Hepatocyte (in vitro differentiated cells): ENCODE measurements at places on chromosomes 6 and 20. TPM values are rescaled to one million over a fixed set of nuclear protein-coding genes. Genes with fewer than 3 reads are reported as not detected.
A peak's percentile ranks its signal among the peaks of the same experiment; 100 is the strongest.

The COL12A1 gene
- total RNA-seq: 48.4 and 49.0 TPM in 2 replicates

DNA sequence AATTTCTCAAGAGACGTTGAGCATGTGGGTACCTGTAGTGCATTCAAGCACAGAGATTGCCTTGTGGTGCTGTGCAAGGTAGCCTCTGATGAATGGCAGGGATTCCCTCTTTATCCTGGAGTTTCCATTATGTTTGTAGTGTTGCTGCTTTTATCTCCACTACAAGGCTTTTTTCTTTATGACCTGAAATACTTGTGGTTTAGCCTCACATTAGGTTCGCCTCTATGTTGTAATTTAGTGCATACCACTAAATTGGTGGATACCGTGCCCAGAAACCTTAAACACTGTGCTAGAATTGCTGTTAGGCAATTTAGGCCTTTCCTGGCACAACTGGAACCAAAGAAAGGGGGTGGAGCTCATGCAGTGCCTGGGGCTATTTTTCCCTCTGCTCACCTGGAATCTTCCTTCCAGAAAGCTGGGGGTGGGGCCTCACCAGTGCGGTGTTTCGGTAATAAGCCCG lies 76.8 kb downstream of the NCOA7 start:
- no peak overlapping the region for H3K27ac ChIP-seq
- H3K4me3 ChIP-seq: no peak overlapping the region
- no peaks in the 10 kb centered on the region for H3K36me3 ChIP-seq

DNA sequence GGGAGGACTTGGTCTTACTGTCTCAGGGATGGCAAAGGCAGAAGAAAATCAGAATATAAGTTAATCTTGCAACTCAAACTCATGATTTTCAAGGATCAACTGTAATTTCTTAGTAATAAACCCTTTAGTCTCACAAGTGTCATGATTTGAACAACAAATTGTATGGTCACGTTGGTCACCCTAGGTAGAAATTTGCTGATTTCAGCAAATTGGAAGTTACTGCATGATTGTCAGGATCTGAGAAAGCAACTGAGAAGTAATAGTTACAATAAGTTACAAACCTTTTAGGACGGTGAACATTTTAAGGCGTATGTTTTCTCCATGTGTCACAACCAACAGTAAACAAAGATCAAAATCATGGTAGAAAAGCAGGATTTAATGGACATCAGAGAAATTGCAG lies 375.2 kb downstream of the PLCB1 start:
- no peak overlapping the region for H3K27ac ChIP-seq
- DNase-seq: no peak
- H3K4me1 ChIP-seq: no peaks in the 10 kb centered on the region
- no peaks in the 10 kb centered on the region for H3K27me3 ChIP-seq

- peak overlapping the region; percentile 43 for H3K27ac ChIP-seq
- no peak for DNase-seq
- peaks cover 11% of the 10 kb centered on the region for H3K4me1 ChIP-seq
- no peaks in the 10 kb centered on the region for H3K36me3 ChIP-seq
These were observed 208.9 kb downstream of the KIF16B start for GRCh38 chr20:16364320-16364687.

DNA sequence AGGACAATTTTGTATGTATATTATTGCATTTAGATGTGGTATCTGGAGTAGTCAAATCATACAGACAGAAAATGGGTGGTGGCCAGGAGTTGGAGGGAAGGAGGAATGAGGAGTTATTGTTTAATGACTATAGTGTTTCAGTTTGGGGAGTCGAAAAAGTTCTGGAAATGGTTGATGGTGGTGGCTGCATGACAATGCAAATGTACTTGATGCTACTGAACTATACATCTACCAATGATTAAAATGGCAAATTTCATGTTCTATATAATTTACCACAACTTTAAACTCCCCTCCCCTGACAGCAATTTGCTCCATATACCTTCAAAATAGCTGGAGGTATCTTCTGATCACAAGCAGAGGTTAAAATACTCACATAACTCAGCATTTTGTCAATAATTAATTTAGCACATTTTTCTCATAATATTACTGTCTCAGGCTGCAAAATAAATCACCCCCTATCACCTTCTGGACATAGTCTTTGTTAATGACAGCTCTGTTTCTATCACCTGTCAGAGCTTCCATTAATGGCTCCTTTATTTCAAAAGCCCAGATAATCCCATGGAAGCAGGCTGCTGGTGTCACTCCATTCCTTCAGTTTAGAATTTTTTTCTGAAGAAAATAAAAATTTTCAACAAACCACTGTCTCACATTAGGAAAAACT lies 25.7 kb upstream of the RHAG start:
- no peaks in the 10 kb centered on the region for H3K27me3 ChIP-seq
- DNase-seq: no peak

- H3K4me3 ChIP-seq: no peak overlapping the region
- H3K36me3 ChIP-seq: no peaks in the 10 kb centered on the region
- H3K4me1 ChIP-seq: no peaks in the 10 kb centered on the region
- no peak for DNase-seq
These were observed 43.5 kb upstream of the NFATC2 start for GRCh38 chr20:51586005-51586440.

DNA sequence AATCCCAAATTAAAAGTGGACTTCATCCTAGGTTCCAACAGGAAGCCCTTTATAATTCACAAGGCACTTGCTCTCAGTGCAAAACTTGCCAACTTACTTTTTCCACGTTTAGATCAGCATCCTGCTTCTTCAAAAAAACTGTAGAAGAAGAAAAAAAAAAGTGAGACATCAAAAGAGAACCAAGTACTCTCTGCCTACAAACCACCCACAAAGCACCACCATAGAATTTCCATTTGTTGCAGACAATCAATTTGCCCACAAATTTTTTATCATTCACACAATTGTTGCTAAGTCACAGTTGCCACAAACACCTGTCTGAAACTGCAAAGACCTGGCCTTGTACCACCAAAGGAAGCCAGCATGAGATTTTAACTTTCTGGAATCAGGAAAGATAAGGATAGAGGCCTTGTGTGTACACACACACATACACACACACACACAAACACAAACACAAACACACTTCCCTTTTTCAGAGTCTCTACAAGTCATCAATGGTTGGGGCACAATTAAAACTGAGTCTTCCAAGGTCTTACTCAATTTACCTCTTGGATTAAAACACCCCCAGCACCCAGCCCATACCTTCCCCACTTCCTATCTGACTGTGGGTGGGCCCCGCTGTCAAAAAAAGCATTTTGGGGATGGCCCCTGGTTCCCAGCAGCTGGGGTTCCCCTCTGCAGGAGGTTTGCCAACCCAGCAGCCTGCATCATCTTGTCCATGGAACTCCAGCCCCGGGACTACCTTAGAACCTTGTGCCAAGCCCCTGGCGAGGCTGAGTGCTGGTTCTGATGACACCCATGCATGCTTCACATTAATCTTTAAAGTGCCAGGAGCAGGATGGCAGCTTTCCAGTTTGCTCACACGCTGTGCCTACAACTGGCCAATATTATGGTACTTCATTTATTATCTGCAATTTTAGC lies 26.5 kb downstream of the FYN start:
- H3K27me3 ChIP-seq: no peaks in the 10 kb centered on the region
- no peak for DNase-seq
- H3K4me3 ChIP-seq: no peak overlapping the region
- H3K36me3 ChIP-seq: no peaks in the 10 kb centered on the region
- no peak overlapping the region for H3K27ac ChIP-seq
- H3K4me1 ChIP-seq: peaks cover 37% of the 10 kb centered on the region

- no peak overlapping the region for H3K4me3 ChIP-seq
- no peak for DNase-seq
- H3K36me3 ChIP-seq: no peaks in the 10 kb centered on the region
- no peaks in the 10 kb centered on the region for H3K27me3 ChIP-seq
- H3K27ac ChIP-seq: no peak overlapping the region
These were observed 150.5 kb downstream of the TFAP2C start for GRCh38 chr20:56779452-56780143.

- H3K27me3 ChIP-seq: no peaks in the 10 kb centered on the region
- peak; percentile 77 for DNase-seq
- H3K4me3 ChIP-seq: no peak overlapping the region
- no peak overlapping the region for H3K27ac ChIP-seq
These were observed 108.1 kb downstream of the BCKDHB start for GRCh38 chr6:80214436-80215022.

GRCh38 chr6:34231566-34232336 lies 4.9 kb upstream of the HMGA1 start:
- no peak overlapping the region for H3K27ac ChIP-seq
- no peak for DNase-seq
- H3K4me1 ChIP-seq: peaks cover 11% of the 10 kb centered on the region
- no peaks in the 10 kb centered on the region for H3K36me3 ChIP-seq
